ENCODE measurements at places on chromosomes 6 and 20.

GRCh38 chr20:41635158-41635557 is 17.0 kb upstream of the CHD6 start:
- no peak for DNase-seq

- DNase-seq: no peak
Observed at GRCh38 chr6:50792771-50793170, 25.9 kb upstream of the TFAP2B start.

GRCh38 chr20:13430346-13431002 is 208.3 kb downstream of the TASP1 start:
- no peak for DNase-seq

GRCh38 chr20:48401359-48401758 is 426.4 kb downstream of the PREX1 start:
- no peak for DNase-seq

DNA sequence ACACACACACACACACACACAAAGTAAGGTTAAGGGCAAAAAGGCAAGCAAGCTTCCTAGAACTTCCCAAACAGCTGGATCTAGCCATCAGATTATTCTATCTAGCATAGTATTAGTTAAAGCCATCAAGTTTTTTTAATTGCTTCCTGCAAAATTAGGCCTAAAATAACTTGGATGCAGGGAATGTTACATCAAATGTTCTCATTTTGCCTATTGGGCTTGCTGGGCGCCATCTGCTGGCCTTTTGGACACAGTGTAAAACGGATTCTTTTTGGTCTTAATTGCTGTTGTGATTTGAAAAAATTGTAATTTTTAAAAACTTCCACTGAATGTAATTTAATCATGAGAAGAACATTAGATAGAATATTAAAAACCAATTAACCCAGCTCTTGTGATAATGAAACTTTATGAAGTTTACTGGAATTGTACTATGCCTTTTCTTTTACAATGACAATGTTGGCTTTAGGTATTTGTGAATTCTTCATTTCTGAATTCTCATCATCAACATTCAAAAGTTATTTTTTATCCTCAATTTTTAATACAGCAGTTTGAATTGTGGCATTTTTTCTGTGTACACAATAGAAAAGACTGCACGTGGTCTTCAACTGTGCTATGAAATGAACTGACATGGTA is 6.8 kb downstream of the MKKS start:
- DNase-seq: peak; percentile 58

DNA sequence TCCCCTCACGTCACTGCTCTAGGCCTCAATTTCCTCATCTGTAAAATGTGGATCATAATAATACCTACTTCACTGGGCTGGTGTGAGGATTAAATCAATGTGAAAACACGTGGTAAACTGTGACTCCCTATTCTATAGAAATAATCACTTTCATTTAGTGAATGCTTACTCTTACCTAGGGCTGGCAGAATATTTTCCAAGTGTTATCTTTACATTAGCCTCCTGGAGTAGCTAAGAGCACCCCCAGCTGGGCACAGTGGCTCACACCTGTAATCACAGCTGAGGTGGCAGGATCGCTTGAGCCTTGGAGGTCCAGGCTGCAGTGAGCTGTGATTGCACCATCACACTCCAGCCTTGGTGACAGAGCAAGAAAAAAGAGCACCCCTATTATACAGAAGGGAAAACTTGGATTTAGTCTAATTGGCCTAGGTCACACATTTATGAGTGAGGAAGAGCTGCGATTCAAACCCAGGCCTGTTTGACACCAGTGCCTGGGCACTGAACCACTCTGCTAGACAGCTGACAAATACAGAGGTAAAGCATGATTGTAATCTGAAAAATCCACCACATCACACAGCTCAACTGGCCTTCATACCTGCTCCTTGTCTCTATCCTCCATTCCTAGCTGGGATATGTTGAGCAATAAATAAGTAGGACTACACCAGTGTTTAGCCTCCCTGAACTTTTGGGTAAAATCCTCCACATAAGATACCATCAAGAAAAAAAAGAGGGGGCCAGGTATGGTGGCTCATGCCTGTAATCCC is 1.4 kb upstream of the SNTA1 start:
- no peak for DNase-seq

DNA sequence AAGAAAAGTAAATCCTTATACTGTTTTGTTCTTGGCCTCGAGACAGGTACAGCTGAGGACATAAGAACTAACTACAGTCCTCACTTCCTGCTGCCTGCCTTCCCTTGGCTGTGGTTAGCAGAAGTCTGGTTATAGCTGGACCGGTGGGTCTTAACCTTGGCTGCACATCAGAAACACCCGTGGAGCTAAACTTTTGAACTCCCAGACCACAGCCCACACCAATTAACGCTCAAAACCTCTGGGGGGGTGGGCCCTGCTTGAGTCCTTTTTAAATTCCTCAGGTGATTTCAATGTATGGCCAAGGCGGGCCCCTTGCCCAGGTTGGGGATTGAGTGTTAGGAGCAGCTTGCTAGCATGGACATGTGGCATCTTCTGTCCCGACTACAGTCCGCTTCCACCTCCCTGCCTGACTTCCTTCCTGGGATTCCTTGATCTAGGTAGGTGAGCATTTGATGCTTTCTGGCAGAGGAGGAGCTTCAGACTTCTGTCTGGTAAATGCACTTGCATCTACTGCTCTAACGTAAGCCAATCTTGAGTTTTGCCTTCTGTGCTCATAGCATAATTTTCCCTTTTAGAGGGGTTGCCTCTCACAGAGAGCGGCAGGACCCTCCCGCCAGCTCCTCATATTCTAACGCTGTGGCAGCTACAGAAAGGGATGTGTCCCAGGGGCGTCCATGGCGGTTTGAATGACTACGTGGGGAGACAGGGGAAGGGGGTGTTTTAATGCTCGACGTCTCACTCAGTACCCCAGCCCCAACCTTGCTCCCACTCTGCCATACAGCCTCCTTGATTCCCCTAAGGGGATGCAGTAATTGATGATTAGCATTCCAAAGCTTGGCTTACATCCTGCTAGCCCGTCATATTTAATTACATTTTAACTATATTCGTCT is 390.1 kb downstream of the ZFAND3 start:
- no peak for DNase-seq

GRCh38 chr6:120274547-120274946 is 925.0 kb upstream of the MAN1A1 start:
- DNase-seq: no peak

DNA sequence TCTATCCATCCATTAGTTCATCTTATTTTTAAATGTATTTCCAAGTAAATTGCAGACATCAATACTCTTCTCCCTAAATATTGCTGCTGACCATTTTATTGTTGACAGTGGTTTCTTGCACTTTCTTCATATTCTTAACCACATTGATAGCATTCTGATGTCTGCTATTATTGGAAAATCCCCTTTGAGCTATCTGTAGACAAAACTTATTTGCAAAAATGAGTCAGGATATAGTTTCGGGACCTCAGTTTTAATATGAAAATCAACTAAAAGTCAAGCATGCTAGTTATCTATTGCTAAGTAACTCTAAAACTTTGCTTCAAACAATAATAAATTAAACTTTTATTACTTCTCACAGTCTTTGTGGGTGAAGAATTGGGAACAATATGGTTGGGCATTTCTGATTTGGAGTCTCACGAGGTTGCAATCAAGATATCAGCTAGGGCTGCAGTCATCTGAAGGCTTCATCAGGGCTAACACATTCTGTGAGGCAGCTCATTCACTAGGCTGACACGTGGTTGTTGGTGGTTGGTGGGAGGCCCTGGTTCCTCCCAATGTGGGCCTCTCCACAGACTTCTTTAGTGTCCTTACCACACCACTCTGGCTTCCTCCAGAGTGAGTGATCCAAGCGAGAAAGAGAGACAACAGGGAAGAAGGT is 32.7 kb downstream of the CD109 start:
- DNase-seq: no peak

DNA sequence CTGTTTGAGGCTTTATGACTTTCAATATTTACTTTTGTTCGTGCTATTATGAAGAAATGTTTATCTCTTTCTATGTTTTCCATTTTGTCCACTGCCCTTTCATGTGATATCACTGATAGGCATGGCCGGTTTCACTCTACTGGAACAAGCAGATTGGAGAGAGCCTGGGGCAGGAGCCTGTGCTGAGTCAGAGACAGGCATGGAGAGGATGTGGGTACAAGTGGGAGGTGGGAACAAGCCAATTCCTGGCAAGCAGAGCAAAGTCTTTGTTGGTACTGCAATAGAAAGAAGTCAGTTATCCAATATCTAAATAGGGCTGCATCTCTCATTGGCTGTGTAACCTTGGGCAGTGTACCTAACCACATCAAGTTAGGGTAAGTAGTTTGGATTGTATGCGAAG is 545.6 kb upstream of the MAP3K7 start:
- DNase-seq: no peak

DNA sequence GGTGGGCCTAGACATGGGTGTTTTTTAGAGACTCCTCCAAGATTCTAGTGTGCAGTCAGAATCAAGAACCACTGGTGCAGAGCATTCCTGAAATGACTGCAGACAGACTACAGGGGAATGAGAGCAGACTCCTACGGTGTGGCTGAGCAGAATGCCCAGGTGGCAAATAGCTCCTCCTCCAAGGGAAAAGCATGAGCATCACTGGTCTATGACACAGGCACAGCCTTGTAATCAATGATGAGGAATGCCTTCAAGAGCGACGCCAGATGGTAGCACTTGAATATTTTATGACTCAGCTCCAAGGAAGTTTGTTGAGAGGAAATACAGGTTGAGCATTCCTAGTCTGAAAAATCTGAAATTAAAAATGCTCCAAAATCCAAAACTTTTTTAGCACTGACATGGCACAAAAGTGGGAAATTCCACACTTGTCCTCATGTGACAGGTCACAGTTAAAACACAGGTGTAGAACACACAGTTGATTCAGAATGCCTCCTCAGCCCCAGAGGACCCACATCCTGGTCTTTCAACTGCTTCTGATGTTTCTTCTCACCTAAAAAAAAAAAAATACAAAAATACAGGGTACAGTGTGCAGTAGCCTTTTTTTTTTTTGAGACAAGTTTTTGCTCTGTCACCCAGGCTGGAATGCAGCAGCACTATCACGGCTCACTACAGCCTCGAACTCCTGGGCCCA is 10.6 kb upstream of the FAM8A1 start:
- peak; percentile 84 for DNase-seq

DNA sequence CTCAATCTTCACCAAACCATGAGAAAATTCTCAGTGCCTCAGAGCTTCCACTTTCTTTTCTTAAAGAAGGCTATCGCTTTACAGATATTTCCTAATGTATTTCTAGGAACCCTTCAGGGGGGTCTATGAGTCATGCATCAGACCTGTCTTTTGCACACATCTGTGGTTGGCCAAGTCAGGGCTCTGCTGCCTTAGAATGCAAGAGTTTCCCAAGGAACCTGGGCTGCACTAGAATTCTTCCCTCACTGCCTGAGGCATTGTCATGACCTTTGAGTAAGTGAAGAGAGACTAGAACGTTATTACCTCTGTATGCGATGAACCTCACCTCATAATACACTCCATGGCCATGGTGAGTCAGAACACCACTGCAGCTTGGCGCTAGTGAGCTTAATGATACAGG is 365.0 kb upstream of the ID4 start:
- DNase-seq: no peak

GRCh38 chr20:64067733-64068307 is 4.8 kb downstream of the TCEA2 start:
- DNase-seq: no peak

DNA sequence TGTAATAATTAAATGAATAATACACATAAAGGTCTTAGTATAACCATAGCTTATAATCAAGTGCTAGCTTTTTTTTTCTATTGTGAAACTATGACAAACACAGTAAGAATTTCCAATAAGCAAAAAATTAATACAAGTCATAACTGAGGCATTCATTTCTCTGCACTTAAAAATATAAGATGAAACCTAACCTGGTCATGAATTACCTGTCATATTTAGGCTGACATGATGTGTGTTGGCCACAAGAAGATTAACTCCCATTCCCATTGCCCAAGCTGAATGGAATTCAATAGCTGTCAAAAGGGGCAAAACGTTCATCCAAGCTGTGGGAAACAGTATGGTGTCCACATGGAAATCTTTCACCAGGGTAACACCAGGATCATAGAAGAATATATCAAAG is 5.4 kb downstream of the VNN2 start:
- DNase-seq: no peak

DNA sequence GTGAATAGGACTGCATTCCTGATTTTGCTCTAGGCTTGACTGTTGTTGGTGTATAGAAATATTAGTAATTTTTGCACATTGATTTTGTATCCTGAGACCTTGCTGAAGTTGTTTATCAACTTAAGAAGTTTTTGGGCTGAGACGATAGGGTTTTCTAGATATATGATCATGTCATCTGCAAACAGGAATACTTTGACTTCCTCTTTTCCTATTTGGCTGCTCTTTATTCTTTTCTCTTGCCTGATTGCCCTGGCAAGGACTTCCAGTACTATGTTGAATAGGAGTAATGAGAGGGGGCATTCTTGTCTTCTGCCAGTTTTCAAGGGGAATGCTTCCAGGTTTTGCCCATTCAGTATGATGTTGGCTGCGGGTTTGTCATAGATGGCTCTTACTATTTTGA is 13.4 kb downstream of the HLA-DOB start:
- no peak for DNase-seq

DNA sequence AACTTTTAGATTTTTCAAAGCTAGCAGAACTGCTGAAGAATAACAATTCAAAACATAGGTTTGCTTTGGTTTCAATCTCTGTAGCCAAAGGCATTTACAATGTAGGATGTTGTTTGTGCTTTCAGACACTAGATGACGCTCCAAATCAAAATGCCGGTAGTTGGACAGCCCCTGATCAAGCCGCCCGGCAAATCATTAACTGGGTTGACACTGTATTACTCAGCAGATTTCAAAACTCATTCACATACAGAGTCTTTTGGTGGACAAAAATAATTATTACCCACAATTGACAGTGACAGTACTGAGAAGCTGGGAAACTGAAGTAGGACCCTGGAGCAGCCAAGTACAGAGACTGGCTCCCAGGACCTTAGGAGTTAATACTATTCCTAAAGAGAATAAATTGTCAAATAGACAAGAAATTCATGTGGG is 21.3 kb upstream of the HFE start:
- DNase-seq: peak; percentile 77

DNA sequence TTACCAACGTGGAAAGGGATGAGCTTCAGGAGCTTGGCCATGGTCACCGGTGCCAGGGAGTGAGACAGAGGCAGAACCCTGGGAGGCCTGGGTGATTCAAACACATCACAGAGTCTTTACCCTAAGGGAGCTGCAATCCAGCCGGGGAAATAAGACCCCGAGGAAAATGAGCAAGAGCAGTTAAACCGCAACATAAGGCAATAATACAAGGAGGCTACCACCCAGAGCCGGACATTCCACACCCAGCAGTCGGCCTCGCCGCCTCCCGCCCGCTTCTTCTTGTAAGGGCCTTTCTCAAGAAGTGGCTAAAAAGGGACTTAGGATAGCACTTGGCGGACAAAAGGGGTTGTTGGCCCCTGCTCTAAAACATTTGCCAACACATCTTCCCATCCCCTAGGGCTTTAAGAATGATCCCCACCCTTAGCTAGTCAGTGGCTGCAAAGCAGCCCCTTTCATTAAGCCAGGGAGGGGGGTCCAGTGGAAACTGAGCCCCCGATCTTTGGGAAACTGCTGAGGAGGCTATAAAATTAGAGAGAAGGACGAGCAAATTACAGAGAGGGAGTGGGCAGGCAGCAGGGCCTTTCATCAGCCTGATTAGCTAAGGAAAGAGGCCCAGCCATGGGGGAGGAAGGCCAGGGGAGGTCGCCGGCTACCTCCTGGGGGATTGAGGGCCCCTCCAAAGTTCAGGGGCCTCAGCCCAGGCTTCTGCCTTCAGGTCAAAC is 34.3 kb downstream of the SNX5 start:
- DNase-seq: no peak

- DNase-seq: peak; percentile 30
Observed at GRCh38 chr6:10837622-10837994, 731 bp downstream of the MAK start.
